ENCODE measurements at places on chromosomes 1 and 21.

DNA sequence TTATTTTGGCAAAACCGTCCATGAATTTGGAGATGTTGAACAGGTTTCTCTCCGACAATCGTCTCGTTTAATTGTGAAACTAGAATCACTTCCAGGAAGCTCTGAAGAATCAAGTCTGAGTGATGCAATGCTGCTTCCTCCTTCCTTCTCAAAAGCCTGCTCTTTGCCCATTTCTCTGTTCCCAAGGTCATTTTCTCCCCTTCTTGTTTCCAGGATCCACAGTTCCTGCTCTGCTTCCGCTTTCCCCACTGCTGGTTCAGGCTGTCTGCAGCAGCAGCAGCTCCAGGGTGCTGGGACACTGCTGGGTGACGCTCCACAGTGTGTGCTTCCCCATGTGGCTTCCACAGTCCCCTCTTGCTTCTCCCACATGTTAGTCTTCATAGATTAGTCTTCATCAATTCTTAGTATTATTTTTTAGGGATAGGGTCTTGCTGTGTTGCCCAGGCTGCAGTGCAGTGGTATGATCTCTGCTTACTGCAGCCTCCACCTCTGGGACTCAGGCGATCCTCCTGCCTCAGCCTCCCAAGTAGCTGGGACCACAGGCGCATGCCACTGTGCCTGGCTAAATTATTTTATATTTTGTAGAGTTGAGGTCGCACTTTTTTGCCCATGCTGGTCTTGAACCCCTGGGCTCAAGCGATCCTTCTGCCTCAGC lies 156.2 kb downstream of the DYRK1A start:
- no peak for DNase-seq

GRCh38 chr1:12604114-12604874 lies 13.7 kb downstream of the DHRS3 start:
- peak; percentile 50 for DNase-seq

DNA sequence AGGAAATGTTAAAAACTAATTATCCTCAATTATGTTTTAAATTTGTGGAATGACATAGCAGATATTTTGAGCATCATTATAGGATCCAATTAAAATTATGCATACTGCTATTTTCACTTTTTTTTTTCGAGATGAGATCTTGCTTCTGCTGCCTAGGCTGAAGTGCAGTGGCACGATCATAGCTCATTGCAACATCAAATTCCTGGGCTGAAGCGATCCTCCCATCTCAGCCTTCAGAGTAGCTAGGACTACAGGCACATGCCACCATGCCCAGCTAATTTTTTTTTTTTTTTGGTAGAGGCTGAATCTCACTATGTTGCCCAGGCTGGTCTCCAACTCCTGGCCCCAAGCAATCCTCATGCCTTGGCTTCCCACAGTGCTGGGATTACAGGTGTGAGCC lies 11.3 kb upstream of the SLC1A7 start:
- no peak for DNase-seq

DNA sequence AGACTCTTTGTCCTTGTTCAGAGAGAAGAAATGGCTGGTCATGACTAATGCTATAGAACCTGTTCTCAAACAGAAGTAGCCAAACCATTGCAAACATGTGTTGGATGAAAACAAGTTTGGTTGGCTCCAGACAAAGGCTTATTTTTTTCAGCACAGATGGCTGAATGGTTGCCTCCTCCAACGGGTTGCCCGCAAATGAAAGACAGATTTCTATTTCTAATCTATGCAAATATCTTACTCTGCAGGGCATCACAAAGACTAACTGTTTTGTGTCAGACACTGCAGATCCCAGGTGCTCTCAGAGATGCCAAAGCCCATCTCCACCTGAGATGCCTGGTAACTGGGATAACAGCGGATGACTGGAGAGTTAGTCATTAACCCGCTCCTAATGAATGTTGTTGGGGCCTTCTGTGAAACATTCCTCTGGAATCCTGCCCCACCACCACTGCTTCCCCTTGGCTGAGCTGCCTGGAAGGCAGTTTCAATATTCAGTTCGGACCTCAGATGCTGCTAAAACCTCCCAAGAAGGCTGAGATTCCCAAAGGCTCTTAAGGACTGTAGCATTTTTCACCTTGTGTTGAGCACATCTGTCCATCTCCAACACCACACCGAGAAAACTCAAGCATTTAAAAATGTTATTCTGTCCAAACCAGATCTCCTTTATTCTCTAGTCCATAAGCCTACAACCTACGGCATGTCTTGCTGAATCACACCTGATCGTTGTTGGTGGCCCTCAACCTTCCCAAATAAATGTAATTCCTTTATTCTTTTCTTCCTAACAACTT lies 104.4 kb downstream of the PTPN14 start:
- no peak for DNase-seq

- DNase-seq = no peak
Observed at GRCh38 chr1:201127755-201128455, 921 bp upstream of the ASCL5 start.

DNA sequence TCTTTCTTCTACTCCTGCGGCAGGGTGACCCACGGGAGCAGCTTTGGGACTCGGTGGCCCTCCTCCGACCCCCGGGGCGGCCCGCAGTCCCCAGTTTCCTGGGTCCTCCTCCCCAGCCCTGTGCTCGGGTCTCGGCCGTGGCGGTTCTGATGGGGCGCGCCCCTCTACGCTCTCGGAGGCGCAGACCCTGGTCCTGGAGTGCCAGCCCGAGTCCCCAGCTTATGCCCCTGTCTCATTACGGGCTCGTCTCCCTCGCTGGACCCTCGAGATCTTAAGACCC lies 430 bp downstream of the BTG2 start:
- DNase-seq = no peak

- no peak for DNase-seq
Observed at GRCh38 chr1:59020151-59020997, 236.5 kb upstream of the JUN start.

- DNase-seq = no peak
Observed at GRCh38 chr1:37171691-37172090, 137.4 kb upstream of the GRIK3 start.

DNA sequence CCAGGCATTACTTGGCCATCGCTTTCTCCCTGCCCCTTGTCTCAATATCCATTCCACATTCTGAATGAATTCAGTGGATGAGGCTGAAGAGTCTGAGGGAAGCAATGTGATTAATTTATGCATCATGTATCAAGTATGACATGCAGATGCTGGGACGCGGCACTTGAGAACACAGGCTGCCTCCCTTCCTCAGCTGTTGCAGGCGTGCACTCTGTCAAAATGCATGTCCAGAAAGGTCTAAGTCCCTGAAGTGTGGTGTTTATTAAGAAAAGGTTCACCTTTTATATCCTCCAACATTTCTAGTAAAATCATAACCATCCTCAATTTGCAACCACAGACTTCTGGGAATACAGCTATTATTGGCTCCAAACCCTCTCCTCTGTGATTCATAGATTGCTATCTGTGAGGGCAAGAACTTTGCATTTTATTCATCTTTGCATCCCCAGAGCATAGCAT lies 22.6 kb upstream of the RAB3GAP2 start:
- DNase-seq = no peak

DNA sequence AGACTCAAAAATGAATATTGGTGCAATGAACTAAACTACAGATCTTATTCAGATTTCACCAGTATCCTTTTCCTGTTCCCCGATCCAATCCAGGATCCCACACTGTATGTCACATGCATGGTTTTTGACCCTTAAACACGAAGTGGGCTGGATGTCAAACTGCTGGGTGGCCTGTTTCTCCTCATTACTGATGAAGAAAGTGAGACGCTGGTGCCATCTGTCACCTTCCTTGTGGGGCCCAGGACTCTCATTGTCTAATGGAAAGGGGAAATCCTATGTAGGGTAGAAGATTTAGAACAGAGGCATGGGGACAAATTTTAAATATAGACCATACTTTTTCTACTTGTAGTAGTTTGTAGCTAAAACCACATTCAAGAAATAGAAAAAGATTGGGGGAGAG lies 56.2 kb downstream of the DISC1 start:
- no peak for DNase-seq

DNA sequence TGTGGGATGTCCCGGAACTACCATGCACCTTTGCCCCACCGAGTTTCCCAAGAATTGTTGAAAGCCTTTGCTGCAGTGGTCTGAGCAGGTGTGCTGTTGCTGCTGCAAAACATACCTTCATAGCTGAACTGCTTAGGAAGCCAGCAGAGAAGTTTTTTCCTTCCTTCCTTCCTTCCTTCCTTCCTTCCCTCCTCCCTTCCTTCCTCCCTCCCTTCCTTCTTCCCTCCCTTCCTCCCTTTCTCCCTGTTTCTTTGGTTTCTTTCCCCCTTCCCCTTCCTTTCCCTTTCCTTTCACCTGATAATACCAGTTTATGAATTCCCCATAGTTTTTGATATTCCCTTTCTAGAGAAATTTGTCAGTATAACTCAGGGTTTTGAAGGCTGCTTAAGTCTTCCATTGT lies 10.8 kb upstream of the SH3D21 start:
- DNase-seq = no peak

GRCh38 chr1:30321246-30321910 lies 402.0 kb downstream of the MATN1 start:
- no peak for DNase-seq

- DNase-seq = no peak
Observed at GRCh38 chr1:205979301-205979700, 23.9 kb downstream of the RAB7B start.

GRCh38 chr1:178450871-178451270 lies 45.9 kb downstream of the CLEC20A start:
- no peak for DNase-seq

GRCh38 chr1:47478090-47478489 lies 40.2 kb downstream of the FOXD2 start:
- DNase-seq = no peak

GRCh38 chr1:99004254-99004860 lies 304 bp downstream of the PLPPR5 start:
- peak; percentile 6 for DNase-seq

DNA sequence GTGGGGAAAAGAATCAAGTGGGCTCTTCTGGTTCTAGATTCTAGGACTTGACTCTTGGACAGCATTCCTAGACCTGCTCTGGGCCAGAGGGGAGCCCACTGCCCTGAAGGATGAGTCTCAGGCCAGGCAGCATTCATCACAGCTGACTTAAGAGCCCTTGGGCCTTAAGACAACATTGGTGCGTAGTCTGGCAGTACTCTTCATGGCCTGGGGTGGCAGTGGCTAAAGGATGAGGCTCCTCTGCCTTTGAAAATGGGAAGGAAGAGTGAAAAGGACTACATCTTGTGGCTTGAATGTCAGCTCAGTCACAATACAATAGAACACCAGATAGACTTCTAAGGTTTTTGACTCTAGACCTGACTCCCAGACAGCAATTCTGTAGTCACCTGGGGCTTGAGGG lies 1415.1 kb upstream of the PRMT6 start:
- no peak for DNase-seq

DNA sequence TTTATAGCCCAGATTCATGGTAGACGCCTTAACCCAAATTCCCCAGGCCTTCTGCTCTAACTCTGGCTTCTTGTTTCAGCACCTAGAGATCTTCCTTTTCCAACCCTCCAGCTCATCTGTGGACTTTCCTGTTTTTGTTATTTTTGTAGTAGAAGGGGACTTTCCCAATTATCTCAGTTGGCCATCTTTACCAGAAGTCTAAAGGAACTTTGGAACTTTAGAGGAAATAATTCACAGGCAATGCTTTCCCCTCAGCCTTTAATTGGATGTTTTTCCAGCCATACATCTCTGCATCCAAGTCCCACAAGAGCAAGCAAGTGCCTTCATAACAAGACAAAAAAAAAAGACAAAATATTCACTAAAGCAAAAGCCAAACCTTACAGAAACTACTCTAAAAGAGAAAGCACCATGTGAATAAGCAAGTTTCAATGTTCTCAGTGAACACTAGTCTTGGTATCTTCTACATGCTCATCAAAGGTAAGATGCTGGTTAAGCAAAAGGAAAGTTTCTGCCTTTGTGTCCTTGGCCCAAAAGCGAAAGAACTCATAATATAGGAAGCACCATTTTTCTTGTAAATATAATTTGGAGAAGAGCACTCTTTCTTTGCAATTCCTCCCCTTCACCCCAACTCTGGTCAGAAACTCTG lies 377.3 kb downstream of the SETD4 start:
- no peak for DNase-seq

- DNase-seq = no peak
Observed at GRCh38 chr1:89098857-89099256, 27.1 kb downstream of the GBP2 start.

GRCh38 chr1:162696286-162696862 lies 64.1 kb downstream of the DDR2 start:
- no peak for DNase-seq
